ENCODE measurements at places on chromosomes 16 and 17.

DNA sequence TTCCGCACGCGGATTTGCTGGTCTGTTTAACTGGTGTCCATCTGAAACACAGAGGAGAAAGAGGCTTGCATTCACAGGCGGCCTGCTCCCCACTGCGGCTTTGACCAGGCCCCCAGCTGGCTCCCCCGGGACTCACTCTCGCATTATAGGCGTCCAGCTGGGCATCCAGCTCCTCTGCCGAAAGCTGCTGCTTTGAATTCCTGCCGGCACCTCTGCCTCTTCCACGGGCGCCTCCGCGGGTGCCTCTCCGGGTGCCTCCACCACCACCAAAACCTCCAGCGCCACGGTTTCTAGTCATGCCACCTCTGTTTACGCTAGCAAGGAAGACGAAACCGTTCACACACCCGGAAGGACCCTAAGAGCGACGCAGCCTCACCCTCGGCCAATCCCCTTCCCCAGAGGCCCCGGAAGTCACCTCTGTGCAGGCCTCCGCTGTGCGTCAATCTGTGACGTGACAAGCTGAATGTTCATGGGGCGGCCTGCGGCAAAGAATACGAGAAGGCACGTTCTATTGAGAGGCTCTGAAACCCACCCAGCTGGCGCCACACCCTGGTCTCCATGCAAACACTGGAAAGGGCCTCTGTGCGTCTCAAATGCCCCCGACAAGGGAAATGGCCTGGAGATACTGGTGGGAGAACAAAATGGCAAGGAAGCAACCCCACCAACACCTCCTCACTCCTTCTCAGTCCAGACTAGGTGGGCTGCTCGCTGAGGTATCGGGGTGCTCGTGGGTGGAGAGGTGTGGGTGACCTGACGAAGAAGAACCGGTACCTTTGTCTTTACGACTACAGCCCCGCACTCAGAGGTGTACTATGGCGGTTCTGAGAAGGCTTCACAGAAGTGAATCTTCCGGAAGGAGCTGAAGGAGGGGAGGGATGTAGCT, 3.0 kb downstream of the ALYREF start:
- no peaks in the 10 kb centered on the region for H3K27me3 ChIP-seq
- peaks cover 55% of the 10 kb centered on the region for H3K36me3 ChIP-seq
- no peak overlapping the region for H3K4me3 ChIP-seq
- peaks cover 62% of the 10 kb centered on the region for H3K4me1 ChIP-seq

DNA sequence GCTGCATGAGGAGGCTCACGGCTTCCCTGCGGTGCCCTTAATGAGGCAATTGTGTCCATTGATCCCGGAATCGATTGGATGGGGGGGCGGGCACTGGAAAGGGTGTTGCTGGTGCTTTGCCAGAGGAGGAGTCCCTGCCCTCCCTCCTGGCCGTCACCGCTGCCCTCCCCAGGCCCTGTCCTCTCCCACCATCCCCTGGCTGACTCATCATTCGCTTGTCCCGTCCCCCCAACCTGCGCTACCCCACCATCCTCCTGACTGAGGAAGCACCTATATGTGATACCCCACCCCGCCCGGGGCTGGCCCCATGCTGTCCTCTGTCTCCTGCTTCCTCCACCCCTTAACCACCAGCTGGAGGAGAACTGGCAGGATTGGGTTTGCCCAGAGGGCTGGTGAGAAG, 20.8 kb downstream of the CACNA1G start:
- H3K27ac ChIP-seq = no peak overlapping the region
- no peak overlapping the region for H3K4me3 ChIP-seq
- no peak for DNase-seq
- peaks cover 9% of the 10 kb centered on the region for H3K27me3 ChIP-seq
- no peaks in the 10 kb centered on the region for H3K36me3 ChIP-seq
- peaks cover 32% of the 10 kb centered on the region for H3K4me1 ChIP-seq

DNA sequence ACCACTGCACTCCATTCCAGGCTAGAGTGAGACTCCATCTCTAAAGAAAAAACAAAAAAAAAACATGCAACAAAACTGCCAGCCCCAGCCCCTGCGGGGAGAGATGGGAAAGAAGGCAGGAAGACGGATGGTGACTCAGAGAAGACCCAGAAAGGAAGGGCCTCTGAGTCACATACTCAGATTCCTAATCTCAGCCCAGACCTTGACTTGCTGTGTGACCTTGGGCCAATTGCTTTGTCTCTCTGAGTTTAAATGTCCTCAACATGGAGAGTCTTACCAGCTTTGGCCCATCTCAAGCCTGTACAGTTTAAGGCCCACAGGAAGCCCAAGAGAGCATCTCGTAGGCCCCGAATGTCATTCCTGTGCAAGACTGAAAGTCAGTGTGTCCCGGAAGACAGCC, 86.5 kb upstream of the LHX1 start:
- no peak for DNase-seq
- H3K4me3 ChIP-seq = no peak overlapping the region
- peaks cover 95% of the 10 kb centered on the region for H3K27me3 ChIP-seq
- no peak overlapping the region for H3K27ac ChIP-seq

- H3K36me3 ChIP-seq = no peaks in the 10 kb centered on the region
- no peak overlapping the region for H3K4me3 ChIP-seq
- H3K27ac ChIP-seq = no peak overlapping the region
- DNase-seq = no peak
Observed at GRCh38 chr17:10614536-10615155, 42.5 kb downstream of the MYH3 start.

DNA sequence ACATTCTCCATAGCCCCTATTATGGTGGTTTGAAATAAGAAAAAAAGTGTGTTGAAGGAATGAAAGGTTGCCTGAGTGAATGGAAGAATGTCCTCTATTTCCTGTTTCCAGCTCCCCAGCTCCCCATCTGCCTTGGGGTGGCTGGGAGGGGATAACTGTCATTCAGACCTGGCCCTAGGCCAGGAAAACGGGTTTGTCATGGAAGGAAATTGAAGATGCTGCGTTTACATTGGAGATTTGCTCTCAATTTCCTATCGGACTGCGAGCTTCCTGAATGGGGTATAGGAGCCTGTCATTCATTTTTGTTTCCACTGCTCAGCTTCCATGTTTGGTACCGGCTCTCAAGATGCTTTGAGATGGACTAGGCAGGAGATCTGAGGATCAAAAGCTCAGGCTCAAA, 2.2 kb upstream of the FZD2 start:
- H3K4me3 ChIP-seq = no peak overlapping the region
- H3K27me3 ChIP-seq = peaks cover 22% of the 10 kb centered on the region
- H3K36me3 ChIP-seq = no peaks in the 10 kb centered on the region
- no peak for DNase-seq

DNA sequence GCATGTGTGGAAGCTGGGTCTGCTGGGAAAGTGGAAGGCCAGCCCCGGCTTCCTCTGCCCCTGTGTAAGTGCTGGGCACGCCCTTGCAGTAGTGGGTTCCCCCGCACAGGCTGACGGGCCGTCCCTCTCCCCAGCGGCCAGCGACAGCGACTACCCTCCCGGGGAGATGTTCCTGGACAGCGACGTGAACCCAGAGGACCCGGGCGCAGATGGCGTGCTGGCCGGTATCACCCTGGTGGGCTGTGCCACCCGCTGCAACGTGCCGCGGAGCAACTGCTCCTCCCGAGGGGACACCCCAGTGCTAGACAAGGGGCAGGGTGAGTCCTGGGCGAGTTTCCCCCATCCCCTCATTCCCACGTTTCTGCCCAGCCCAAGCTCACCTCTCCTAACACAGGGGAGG, 5.5 kb downstream of the NME3 start:
- H3K4me3 ChIP-seq = no peak overlapping the region
- peaks cover 17% of the 10 kb centered on the region for H3K4me1 ChIP-seq
- DNase-seq = no peak
- H3K27me3 ChIP-seq = no peaks in the 10 kb centered on the region

DNA sequence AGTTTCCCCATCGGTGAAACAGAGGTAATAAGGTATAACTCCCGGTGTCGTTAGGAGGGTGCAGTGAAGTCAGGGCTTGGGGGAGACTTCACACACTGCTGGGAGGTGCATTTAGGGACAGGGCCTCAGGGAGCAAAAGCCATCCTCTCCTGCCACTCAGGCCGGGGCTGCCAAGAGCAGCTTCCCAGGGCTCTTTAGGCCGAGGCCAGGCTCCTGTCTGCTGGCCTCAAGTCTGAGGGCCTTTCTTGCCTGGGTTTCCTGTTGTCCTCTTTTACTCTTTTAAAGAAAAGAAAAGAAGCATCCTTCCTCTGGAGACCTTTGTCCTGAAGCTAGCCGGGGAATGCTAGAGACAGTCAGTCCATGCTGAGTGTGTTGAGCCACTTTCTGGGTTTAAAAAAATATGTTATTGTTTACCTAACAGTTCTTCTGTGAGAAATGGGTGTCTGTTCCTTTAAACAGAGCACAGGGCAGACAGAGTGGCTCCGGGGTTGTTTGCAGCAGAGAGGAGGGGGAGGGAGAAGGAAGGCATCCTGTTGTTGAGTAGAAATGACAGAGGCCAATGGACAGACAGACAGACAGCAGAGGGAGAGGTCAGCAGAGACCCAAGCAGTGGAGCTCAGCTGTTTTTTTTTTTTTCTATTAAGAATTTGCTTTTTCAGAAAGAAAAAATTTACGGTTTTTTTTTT, 79.1 kb downstream of the C17orf67 start:
- no peaks in the 10 kb centered on the region for H3K27me3 ChIP-seq
- no peak overlapping the region for H3K4me3 ChIP-seq
- DNase-seq = no peak
- peaks cover 31% of the 10 kb centered on the region for H3K4me1 ChIP-seq
- H3K36me3 ChIP-seq = no peaks in the 10 kb centered on the region

DNA sequence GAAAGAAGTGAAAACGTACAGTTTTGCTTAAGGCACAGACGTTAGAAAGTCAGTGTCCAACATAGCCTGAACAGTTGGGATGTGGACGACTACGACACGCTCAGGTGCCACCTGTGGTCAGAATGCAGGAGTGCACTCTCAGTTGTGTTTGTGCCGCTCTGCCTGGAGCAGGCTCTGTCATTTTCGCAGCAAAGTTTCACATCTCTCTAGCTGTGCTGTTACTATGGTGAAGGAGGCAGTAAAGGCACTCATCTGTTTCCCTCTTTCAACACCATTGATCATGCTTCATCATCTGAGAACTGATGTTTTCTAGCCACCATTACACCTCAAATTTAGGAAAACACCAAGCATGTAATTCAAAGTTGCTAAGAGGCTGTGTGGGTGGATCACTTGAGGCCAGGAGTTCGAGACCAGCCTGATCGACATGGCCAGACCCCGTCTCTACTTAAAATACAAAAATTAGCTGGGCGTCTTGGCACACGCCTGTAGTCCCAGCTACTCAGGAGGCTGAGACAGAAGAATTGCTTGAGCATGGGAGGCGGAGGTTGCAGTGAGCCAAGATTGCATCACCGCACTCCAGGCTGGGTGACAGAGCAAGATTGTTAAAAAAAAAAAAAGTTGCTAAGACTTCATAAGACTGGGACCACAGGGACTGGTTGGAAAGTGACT, 44.9 kb upstream of the DNAJA2 start:
- no peak overlapping the region for H3K27ac ChIP-seq
- no peaks in the 10 kb centered on the region for H3K4me1 ChIP-seq
- H3K4me3 ChIP-seq = no peak overlapping the region
- H3K27me3 ChIP-seq = no peaks in the 10 kb centered on the region

DNA sequence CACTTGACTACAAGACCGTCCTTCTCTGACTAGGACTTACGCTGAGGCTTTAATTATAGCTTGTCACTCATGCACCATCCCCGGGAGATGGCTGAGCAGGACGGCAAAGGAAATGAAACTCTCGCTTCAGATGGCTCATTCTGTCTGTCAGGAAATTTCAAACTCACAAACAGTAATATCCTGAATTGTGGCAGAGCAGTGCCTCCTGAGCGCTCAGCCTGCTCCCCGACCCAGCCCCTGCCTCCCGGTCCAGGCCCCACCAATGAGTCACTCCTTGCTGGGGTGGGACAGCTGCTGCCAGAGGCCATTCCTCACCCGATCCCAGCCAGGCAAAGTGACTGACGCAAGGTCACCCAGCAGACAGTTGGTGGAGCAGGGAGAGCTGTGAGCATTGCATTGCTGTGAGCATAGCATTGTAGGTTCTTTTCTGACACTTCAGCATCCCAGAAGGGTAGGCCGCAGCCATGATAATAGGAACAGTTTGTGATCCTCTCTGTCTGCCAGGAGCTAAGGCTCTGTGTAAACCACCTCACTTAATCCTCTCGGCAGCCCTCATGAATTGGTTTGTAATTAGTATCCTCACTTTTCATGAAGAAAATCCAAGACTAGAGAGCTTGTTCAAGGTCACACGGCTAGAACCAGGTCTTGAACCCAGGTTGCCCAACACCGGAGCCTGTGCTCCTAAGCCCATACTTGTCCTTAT, 20.9 kb downstream of the CCDC182 start:
- no peak overlapping the region for H3K4me3 ChIP-seq
- peaks cover 5% of the 10 kb centered on the region for H3K27me3 ChIP-seq
- no peak overlapping the region for H3K27ac ChIP-seq
- H3K4me1 ChIP-seq = no peaks in the 10 kb centered on the region
- H3K36me3 ChIP-seq = no peaks in the 10 kb centered on the region
- DNase-seq = no peak

- DNase-seq = no peak
- peaks cover 36% of the 10 kb centered on the region for H3K36me3 ChIP-seq
- H3K4me3 ChIP-seq = no peak overlapping the region
Observed at GRCh38 chr16:72043539-72043938, 10.8 kb upstream of the HP start.

- no peaks in the 10 kb centered on the region for H3K27me3 ChIP-seq
- no peaks in the 10 kb centered on the region for H3K4me1 ChIP-seq
- DNase-seq = no peak
- H3K4me3 ChIP-seq = no peak overlapping the region
- H3K27ac ChIP-seq = no peak overlapping the region
Observed at GRCh38 chr16:9610727-9611126, 519.3 kb downstream of the HAPSTR1 start.
